ENCODE measurements at places on chromosomes 3 and 15.

- DNase-seq, result no peak
These were observed 69.0 kb downstream of the SQOR start for GRCh38 chr15:45703670-45704328.

GRCh38 chr15:97456521-97457202, 503.8 kb upstream of the ARRDC4 start:
- no peak for DNase-seq

- no peak for DNase-seq
These were observed 30.8 kb downstream of the SRP14 start for GRCh38 chr15:40008061-40008765.

- DNase-seq, result no peak
These were observed 84.6 kb downstream of the TMCO5A start for GRCh38 chr15:38019066-38019465.

GRCh38 chr3:32596909-32597369, 26.3 kb upstream of the DYNC1LI1 start:
- no peak for DNase-seq

DNA sequence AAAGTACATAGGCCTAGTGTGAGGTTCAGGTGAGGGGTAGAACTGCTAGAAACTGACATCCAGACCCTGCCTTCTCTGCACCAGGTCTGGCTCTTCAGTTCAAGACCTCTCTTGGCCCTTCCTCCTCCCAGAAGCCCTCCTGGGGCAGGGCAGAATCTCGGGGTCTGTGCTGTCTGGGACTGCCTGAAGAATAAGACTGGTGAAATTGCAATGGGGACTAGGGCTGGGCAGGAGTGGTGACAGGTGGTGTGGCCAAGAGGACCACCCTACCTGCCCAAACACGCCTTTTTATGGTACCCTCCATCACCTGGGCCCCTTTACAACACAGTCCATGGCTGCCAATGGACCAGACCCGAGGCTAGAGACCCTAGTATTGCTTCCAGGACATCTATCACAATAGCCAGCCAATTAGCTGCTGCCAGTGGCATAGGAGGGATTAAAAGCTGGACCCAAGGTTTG, 1.5 kb upstream of the NCKIPSD start:
- DNase-seq, result peak; percentile 48

DNA sequence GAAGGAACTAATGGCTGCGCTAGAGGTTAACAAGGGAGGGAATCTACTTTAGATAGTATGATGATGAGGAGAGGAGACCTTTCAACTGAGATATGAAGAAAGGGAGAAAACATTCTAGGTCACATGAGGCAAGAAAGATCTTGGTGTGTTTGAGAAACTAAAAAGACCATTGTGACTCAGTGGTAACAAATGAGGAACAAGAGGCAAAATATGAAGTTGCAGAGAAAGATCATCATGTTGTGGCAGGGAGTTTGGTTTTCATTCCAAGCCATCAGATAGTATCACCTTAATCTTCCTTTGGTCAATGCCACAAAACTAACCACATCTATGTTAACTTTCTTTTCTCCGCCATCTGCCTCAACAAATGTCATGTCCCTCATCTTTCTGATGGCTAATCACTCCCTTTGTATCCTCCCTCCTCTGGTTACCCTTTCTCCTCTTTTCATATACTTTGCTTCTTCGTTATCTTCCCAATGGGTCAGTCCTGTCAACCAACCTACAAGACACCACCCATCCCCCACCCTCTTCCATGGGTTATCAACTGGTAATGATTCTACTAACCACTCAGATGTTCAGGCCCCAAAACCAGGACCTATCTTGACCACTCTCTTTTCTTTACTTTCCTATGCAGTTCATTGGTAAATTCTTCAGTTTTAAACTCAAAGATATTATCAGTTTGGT, 2.4 kb upstream of the PDCD6IP start:
- DNase-seq, result no peak

DNA sequence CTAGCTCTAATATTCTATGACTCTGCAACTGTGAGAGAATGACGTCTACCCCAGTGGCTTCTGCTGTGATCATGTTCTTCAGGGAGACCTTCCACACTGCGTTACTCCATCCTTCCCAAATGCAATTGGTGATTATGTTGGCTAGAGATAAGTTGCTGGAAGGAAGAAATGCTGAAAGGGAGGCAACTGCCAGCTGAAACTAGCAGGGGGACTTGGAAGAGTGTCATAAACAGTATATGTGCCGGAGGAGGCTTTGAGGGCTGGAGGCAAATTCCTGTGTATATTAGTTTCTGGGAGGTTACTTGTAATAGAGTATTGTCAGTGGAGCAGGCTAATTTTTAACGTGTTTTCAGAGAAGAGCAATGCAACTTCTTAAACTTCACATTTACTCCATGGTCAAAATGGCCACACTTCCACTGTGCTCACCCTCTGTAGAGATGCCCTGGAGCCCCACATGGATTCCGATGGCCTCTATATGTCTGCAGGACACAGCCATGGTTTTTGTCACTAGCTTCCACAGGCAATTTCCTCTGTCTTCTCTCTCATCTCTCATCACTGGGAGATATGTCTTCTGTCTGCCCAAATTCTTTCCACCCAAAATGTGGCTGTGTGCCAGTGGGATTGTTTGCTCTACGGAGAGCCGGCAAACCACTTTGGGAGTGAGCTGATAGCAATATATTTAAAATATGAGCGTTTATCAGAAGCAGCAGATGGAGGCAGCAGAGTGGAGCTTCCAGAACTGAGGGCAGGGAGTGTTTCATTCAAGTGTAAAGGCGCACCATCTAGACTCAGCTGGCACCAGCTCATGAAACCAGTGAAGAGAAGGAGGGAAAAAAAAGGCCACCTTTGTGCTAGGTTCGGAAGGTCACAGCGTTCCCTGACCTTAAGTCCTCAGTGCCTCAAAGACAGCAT, 13.3 kb upstream of the CD47 start:
- DNase-seq, result no peak

- no peak for DNase-seq
These were observed 80.6 kb upstream of the CTNNB1 start for GRCh38 chr3:41118461-41119390.

DNA sequence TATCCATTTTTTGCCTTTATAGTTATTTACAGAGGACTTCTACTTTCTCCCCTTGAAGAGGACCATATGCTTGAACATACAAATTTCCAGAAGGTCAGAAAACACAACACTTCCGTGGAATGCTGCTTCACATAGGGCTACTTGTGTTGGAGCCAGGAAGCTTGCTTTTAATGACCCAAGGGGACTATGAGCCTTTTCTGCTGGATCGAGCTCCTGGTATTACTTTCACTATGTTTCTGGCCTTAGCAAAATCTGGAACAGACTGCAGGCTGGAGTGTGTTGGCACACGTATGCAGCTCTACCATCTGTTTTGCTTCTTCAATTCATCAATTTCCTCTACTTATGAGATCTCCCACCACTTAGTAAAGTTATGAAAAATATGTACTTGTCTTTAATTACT, 69.3 kb upstream of the CBLB start:
- DNase-seq, result no peak

DNA sequence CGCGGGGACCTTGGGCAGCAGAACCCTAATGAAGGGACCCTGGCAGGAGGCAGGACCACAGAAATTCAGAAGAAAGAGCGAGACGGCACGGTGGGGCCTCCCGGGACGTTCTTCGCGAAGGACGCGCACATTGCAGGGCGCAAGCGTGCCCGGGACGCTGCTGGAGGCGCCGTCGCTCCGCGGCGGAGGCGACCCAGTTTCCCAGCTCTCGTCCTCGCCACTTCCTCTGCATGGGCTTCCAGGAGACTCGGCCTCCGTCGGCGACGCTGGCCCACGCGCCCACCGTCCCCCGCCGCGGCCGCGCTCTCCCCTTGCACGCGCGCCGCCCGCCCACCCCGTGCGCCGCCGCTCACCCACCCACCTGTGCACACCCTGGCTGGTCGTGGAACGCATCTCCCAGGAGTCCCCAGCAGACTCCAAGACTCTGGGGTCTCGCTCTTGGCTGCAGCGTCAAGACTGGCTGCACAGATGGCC, 31.8 kb upstream of the SMAD3 start:
- DNase-seq, result no peak

DNA sequence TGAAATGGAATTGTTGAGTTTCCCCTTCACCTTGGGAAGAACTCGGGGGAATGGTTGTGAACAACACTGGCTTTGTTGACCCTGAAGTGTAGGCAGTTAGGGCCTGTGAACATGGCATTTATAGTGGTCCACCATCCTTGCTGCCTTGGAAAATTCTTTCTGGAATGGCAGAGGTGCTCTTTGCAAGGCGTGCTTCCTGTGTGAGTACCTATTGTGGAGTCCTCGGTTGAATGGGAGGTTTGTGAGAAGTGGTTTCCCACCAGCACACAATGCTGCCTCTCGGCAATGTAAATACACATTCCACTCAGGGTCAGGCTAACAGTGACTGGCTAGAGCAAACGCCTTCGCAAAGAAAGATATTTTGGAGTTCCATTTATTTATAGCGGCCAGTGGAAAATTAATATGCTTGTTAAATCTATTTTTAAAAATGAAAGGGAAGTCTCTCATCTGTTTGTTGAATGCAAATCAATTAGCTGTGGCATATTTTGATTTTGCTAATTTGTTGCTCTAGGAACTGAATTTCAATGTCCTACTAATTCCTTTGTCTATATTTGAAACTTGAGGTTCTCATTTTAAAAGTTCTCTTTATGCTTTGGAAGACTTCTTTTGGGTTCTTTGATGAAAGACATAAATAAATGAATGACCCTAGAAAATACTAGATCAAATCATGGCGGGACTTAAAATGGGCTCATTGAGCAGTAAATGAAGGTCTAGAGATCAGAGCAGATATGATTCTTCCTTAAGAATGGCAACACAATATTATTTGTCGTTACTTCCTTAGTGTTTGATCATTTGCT, 59.5 kb downstream of the FNDC3B start:
- DNase-seq, result no peak

DNA sequence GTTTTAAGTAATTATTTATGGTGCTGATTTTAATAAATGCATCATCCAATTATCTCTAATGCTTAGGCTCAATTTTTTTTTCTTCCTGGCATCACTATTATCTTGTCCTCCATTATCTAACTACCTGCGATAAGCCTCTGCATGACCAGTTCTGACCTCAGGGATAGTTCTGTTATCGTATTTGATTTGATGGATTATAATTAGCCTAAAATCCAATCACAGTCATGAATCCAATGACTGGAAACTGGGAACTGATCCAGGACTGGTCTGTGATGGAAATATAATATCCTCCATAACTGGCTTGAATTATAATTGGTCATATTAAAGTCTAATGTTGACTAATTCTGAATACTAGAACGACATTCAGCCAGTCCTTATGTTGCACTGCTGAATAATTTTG, 1.1 kb downstream of the MYH15 start:
- DNase-seq, result no peak

DNA sequence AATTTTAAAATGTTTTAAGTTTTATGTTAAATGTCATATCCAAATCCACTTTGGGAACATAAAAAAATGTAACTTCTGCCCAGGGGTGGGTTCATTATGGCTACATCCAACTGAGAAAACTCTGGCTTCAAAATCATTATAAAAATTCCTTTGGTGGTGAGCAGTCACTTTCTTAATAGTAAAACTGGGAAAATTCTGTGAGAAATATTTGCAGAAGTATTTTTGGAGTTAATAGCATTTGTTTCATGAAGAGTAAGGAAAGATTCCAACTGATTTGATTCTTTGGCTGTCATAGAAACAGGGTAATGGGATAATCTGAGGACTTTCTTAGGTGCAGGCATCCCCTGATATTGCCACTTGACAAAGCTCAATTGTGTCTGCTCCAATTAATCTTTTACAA, 38.8 kb downstream of the CPA3 start:
- DNase-seq, result no peak

DNA sequence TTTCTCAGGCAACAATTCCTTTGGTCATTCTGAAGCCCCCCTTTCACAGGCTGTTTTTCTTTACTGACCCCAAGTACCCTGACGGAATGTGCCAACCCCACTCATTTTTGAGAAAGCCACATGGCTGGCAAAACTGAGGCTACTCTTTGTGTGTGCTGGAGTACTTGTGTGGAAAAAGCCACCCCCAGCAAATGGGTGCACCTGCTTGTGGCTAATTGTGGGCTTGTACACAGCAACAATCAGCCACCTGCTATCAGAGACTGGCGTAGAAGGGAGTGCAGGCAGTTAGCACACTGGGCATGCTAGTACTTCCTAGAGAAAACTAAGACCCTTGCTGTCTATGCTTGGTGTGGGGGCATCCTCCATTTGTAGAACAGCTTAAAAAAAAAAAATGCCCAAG, 110.1 kb upstream of the LMOD3 start:
- DNase-seq, result no peak

GRCh38 chr3:46102780-46103130, 75.5 kb upstream of the XCR1 start:
- DNase-seq, result no peak

- DNase-seq, result no peak
These were observed 96.7 kb downstream of the CD47 start for GRCh38 chr3:107994181-107994580.

- no peak for DNase-seq
These were observed 117.5 kb upstream of the SEMA6D start for GRCh38 chr15:47599806-47600205.

- DNase-seq, result no peak
These were observed 25.3 kb downstream of the GLCE start for GRCh38 chr15:69185706-69186105.

DNA sequence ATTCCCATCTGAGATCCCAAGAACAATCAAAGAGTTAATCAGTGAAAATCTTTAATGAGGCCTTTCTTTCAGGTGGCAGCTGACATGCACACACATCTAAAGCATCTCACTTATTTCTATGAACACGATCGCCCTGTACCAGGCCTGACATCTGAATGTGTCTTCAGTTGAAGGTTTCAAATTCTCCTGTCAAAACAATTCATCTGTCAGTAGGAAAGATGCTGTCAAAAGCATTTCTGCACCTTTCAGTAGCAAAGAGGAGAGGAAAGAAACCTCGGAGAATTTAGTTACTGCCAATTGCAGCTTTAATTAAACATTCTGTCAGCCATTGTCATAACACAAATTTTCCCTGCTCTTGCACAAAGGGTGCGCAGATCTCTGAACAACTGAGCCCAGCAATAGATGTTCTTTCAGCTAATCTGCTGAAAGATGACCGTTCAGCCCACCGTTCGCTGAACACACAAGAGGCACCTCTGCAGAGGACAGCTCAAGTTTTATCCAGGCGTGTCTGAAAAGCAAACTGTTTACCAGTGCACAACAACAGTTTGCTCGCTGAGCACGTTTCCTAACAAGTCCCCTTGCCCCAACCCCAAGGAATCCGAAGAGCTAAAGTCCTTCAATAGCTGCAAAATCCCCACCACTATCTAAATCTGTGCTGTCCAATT, 34.1 kb downstream of the LRIG1 start:
- DNase-seq, result no peak

DNA sequence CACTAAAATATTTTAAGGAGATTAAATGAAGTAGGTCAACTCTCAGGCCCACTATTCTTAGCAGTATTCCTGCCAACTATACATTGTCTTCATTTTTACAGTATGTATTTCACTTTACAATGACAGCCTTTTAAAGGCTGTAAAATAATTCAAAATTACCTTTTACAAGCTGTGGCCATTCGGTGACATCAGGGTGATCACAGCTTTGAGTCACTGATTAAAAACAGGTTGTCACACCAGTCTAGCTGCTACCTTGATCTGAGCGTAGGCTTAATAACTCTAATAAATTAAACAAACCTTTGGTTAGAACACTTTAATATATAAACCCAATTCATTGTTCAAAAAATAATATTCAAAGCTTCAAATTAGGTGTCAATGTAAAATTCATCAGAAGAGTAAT, 29.9 kb downstream of the UBE3A start:
- DNase-seq, result no peak

- no peak for DNase-seq
These were observed 45.0 kb downstream of the USP13 start for GRCh38 chr3:179697736-179698332.
